ENCODE measurements at places on chromosomes 4 and X.

GRCh38 chr4:121462660-121463261 lies 81.9 kb upstream of the QRFPR start:
- DNase-seq = no peak

- DNase-seq = no peak
Measured at GRCh38 chr4:65535113-65535512, 135.2 kb downstream of the EPHA5 start.

- no peak for DNase-seq
Measured at GRCh38 chr4:176150356-176150682, 45.1 kb downstream of the SPATA4 start.

- DNase-seq = no peak
Measured at GRCh38 chr4:39415678-39416283, 9.1 kb downstream of the KLB start.

GRCh38 chr4:43362875-43363636 lies 470.5 kb downstream of the GRXCR1 start:
- no peak for DNase-seq

DNA sequence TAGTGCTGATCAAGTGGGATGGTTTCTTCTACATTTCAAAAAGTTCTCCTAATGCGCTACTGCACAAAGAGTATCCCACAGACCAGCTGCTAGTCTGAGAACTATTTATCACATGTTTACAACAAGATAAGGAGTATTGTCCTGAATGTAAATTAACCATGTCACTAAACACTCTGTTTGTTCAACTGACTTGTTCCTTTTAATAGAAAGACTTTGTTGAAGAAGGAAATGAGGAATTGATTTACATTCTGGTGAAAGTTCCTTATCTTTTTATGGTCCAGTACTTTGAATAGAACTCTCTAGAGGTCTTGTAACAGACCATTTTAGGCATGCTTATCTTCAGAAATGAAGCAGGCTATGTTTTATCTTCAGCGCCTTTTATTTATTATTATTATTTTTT lies 67.3 kb upstream of the IL13RA1 start:
- no peak for DNase-seq

- DNase-seq = no peak
Measured at GRCh38 chrX:129663171-129663570, 8.4 kb upstream of the APLN start.

DNA sequence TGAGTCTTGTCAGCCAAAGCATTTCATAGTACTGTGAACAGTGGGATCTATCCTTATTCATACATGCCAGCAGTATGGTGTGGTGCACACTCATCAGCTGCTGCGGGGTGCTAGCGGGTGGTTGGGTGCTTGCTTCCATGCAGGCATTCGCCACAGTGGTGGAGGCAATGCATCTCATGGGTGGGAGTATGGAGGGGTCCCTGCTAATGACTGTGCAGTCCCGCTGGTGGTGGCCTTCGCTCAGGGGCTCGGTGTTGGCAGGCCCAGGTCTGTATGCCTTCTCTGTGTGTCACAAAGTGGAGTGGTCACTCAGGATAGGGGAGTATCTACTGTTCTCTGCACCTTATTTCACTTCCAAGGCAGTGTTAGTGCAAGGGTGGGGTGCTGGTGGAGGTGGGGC lies 122.6 kb downstream of the POU3F4 start:
- no peak for DNase-seq

DNA sequence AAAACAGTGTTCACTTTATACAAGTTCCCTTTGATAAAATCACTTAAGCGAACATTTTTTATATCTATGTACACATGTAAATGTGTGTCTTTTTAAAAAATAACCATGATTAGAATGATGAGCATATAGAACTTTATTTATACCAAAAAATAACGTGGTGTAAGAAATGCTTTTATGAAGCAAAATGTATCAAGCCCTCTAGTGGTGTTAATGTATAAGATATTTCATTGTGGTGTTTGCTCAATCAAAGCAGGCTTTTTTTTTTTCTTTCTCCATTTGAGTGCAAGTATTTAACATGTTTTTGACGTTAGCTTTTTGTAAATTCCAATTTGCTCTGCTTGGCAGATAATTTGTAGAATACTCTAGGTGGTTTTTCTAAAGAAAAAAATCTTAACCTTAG lies 2092.4 kb upstream of the TENM3 start:
- no peak for DNase-seq

DNA sequence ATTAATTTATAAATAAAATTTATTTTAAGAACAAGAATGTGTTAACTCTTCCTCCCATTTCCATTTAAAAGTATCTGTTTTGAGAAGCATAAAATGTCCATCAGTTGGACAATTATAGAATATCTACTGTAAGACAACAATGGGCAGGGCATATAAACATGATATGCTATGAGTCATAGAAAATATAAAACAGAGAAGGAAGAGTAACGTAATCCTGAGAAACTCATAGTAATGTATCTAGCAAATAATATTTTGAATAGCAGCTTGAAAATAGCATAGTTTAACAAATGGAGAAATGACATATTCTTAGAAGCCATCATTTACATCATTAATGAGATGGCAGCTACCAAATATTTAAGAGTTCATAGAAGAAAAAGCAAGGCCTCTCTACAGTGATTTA lies 820.3 kb upstream of the PCDH10 start:
- no peak for DNase-seq

- no peak for DNase-seq
Measured at GRCh38 chr4:82753238-82753637, 45.4 kb downstream of the SCD5 start.

- DNase-seq = no peak
Measured at GRCh38 chr4:149784018-149784417, 31.6 kb downstream of the IQCM start.

DNA sequence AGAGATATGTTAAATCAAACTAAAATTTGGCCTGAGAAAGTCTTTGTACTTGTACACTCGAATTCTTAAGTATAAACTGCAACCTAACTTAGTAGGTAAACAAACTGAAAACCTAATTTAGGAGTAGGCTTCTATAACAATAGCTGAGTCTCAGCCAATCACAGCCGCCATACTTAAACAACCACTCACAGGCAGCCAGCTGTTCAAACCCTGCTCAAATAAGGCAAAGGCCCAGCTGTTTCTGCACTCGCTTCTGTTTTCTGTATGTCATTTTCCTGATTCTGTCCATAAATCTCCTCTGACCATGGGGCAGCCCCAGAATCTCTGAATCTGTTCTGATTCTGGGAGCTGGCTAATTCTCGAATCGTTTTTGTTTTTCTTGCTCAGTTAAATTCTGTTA lies 7.8 kb upstream of the PLS3 start:
- no peak for DNase-seq

DNA sequence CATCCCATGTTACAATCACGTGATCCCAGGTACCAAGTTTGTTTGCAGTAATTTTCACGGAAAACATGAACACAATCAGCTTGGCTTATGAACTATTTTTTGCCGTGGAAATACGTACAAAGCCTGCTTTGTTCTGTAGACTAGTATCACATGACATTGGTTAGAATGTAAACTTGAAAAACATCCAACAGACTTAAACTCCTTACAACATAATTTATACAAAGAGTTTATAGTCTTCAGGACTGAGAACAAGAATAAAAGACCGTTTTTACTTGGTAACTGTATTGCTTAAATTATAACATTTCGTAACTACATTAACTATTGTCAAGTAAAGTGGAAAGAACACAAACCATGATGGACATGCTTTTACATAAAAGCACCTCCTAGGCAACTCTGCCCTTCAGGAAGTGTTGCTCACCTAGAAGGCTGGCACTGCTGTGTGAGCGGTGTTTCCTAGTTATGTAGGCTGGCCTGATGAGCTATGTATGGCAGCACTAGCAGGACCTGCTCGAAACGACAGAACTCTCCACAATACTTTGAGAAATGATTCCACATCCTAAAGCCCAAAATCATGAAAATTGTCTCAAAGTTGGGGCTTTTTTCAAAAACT lies 41.8 kb upstream of the WDR1 start:
- no peak for DNase-seq

DNA sequence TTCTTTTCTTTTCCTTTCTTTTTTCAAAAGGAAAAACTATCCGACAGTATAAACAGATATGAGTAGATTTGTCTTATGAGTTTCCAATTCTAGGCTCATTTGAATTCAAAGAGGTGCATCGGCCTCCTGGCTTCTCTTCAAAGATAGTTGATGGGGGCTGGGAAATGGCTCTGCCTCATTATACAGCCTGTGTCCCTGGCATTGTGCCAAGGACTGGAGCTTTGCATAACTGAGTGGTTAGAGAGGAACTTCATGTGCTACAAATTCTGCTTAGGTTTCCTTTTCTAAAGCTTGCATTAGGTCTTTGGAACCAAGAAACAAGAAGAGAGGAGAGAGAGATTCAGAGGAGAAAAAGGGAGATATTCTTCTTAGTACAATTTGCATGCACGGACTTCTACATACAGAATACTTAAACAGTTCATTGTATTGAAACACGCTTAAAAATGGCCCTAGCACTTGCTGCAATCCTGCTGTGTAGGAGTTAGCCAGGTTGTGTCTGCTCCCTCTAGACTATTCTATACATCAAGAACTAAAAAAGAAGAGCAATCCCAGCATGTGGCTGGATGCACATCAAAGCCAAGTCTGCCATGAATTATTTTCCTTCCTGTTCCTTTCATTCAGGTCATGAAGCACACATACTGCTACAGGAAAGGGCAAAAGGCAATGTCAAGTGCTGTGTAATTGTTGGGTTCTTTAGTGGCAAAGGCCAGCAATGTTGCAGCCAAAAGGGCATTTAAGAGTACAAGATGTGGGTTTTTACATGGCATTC lies 70.9 kb downstream of the INTS12 start:
- no peak for DNase-seq

GRCh38 chrX:65933085-65933589 lies 106.7 kb downstream of the VSIG4 start:
- no peak for DNase-seq

DNA sequence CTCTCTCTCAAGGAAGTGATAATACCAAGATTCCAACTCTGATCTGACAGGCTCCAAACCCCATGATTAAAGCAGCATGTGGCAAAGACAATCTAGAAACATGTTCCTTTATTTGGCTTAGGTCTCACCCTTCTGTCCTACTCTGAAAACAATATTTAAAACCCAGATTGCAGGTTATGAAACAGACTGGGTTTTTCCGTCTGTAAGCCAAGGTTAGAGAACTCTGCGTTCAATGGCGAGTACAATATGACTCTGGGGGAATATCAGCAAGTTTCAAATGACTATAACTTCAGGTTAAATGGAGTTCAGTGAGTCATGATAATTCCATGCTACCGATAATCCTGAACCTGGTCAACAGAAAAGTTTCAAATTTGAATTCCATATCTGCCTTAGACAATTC lies 50.8 kb downstream of the ANAPC10 start:
- DNase-seq = no peak

DNA sequence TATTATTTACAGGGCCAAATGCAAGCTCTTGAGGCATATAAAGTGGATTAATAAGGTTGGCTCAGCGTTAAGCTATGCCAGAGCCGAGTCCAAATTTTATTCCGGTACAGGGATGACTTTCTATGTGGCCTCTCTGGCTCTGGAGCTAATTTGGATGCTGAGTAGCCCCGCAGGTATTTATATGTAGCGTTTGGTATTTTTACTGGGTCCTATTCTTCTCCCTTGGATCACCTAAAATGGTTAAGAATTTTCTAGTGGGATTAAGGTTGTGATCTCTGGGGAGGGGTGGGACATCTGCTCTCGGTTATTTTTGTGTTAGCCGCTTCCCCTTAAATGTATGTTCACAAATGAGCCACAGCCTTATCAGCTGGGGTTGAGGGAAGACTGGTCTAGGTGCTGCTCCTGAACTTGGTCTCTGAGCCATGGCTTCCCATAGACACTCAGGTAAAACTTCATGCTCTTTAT lies 49.4 kb downstream of the FHL1 start:
- no peak for DNase-seq

DNA sequence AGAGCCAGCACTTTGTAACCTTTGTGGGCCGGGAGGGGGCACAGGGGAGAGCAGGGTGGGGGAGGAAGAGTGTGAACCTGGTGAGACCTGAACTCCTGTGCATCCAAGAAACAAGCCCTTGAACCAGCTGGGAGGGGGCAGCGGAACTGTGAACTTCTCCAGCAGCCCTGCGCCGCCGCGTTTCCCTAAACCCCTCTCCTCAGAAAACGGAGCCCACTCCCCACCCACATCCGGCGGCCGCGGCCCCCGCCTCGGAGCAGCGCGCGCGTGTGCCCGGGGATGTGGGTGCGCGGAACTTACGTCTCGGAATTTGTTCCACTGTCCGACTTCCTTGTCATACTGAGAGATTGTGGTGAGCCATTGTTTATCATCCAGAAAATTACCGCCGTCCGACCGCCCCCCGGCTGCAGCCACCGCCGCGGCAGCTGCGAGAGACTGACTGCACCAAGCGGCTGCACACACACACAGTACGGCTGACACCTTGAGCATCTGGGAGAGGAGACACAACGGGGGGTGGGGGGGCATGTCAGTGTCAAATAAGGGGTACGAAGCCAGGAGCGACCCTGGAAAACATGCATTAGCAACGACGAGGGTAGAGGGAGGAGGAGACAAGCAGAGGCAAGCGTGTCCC lies 494 bp downstream of the SPOCK3 start:
- DNase-seq = no peak

GRCh38 chrX:153865321-153865580 lies 20.7 kb downstream of the L1CAM start:
- DNase-seq = no peak

DNA sequence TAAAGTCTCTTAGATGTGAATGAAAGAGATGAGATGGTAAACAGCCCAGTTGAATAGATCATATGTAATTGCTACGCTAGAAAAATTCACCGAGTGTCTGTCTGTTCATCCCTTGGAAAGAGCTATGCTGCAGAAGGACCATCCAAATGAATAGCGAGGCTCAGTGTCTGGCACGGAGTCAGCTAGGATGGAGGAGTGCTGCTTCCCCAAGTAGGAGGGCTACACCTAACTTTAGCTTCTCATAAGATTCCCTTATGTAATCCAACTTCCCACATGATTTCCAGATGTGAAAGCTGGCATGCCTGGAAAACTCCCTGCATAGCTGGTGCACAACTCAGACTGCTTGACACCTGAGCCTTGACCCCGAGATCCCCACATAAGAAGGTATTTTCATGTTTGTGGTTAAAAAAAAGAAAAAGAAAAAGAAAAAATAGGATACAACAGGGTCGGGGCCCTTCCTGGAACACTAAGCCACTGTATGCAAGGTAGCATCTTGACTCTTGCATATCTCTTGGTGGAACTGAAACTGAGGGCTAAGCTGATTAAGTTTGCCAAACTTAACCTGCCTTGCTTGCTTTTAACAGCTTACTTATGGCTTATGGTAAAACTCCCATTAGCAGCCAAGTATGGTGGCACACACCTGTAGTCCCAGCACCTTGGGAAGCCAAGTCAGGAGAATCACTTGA lies 82.3 kb downstream of the FREM3 start:
- no peak for DNase-seq

DNA sequence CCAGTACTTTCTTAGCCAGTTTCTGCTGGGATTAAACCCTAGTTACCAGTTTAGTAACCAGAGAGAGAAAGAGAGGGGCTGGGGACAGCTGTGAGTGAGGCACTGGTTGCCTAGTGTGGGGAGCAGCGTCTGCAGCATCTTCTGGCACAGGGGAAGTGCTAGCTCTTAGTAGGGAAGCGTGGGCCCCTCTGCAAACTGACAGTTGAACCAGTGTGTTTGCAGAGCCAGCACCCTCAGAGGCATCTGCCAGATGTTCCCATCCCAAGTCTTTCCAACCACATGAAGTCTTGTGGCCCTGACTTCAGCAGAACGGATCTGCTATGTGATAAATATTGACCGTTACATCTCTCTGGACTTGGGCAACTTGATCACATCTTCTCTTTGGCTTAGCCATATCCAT lies 15.0 kb downstream of the RBMX2 start:
- no peak for DNase-seq

- DNase-seq = no peak
Measured at GRCh38 chrX:36609616-36610585, 398.3 kb upstream of the FAM47C start.

All from stimulated activated CD8-positive, alpha-beta memory T cell treated with anti-CD3 and anti-CD28 coated beads, Interleukin-7, amount 100 ng/mL, for 24 hours (primary cell).